ENCODE measurements at places on chromosomes 5 and 9.

- DNase-seq = peak; percentile 52
These were observed 18.5 kb upstream of the EXOC3 start for GRCh38 chr5:424301-425110.

DNA sequence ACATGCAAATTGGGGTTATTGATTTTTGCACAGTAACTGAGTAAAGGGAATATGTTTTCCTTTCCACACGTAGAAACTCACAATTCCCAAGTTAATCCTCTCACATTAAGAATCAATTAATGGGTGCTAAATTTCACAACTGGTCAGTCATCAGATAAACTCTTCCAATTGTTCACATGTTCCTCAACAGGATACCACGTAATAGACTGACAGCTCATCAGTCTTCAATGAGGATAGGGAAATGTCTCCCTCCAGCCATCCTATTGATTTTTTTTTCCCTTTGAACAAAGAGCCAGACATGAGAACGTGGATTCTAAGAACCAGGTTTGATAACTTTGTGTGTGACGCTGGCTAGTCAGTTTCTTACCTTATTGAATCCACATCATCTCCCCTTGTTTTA is 768 bp upstream of the CER1 start:
- DNase-seq = no peak

DNA sequence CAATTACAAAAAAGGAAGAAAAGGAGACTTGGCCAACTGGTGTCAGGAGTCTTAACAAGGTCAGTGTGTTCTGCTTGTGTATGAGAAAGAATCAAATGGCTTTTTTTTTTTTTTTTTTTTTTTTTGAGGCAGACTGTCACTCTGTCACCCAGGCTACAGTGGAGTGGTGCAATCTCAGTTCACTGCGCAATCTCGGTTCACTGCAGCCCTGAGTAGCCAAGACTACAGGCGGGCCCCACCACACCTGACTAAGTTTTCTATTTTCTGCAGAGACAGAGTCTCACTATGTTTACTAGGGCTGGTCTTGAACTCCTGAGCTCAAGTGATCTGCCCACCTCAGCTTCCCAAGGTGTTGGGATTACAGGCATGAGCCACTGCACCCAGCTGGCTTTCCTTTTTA is 3.1 kb upstream of the IL7R start:
- DNase-seq = peak; percentile 26

DNA sequence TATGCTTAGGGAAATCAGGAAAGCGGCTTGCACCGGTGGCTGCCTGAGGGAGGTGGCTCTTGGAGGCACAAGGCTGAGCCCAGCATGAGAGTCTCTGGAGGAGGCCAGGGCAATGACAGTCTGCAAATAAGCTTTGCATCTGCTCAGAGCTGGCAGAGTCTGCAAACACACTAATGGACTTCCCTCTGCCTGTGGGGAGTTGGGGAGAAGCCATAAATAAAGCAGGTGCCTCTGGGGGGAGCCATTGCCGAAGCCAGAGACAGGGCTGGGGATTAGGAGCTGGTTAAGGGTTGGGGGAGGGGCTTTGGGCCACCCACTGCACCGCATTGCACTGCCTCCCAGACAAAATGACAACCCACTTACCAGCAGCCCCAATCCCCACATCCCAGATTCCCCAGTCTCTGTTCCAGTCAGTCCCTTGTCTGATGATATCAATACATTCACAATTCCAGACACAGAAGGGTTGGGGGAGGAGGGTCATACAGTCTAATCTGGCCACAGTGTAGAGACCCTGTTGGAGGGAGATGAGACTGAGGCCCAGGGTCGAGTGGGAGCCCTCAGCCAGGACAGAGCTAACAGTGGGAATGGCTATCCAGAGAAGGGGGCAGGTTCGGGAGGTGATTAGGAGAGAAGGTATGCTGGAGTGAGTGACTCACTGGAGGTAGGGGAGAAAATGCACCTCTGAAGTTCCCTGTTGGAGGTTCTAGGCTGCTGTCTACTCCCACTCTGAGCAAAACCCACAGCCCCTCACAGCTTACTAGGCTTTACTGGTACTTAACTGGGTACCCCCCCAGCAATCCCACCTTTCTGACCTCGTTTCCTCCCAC is 53.7 kb downstream of the PAX5 start:
- DNase-seq = no peak

DNA sequence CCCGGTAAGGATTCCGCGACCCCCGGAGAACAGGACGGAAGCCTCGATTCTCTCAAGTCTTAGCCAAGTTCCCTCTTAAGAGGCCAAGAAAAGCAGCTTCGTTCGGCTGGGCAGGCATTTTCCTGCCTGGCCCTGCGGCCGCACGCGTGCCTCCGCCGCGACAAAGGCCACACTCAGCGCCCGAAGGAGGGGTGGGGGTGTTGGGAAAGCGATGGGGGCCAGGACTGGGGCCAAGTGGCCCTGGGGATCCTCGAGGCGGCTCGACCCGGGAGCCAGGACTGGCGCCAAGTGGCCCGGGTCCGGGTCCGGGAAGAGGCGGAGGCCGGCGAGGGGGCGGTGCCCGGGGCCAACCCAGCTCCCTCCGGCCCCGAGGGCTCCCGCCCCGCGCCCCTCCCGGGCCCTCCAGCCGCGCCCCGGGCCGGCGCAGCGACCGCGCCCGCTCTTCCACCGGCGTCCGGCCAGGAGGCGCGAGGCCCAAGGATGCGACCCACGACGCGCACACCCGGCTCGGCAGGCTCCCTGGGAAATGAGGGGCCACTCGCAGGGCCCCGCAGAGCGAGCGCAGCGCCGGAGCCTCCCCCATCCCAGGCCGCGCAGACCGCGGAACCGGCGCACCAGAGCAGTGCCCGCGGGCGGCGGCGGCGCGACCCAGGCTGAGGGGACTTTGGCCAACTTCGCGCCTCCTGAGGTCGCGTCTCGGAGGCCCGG is 756 bp downstream of the VAV2 start:
- no peak for DNase-seq

GRCh38 chr5:80127116-80127552 is 92.0 kb downstream of the THBS4 start:
- no peak for DNase-seq

DNA sequence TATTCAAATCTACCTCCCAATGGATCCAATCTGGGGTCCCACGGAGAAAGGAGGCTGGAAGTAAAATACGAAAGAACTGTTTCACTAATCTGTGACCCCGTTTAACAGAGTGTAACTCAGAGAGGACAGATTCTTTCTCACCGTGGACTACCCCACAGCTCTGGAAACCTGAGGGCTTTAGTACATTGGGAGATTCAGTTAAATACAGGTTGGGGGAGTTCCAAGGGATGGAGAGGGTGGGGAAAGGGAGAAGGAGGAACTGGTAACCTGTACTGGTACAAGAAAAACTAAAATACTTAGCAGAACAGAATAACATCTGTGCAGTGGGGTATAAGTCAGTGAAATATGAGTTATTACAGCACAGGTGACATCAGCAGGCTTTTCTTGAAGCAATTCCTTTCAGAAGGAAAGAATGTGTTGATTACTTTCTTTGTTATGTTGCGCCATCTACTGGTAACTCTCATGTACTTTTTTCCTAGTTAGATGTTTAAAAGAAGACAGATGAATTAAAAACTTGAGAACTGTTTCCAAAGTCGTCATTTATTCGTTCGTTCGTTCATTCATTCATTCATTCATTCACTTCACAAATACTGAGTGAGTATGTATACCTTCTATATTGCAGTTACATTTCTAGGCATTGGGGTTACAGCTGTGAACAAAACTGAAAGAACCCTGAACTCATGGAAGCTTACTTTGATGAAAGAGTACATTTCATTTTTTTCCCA is 30.0 kb upstream of the STOM start:
- DNase-seq = peak; percentile 83
